ENCODE measurements at places on chromosomes 1 and 21.

GRCh38 chr21:46121286-46122221 lies 23.6 kb downstream of the COL6A2 start:
- no peak for DNase-seq

GRCh38 chr1:54950369-54951163 lies 29.9 kb upstream of the TMEM61 start:
- no peak for DNase-seq

- DNase-seq: no peak
Observed at GRCh38 chr1:53662951-53663350, 76.0 kb downstream of the GLIS1 start.

DNA sequence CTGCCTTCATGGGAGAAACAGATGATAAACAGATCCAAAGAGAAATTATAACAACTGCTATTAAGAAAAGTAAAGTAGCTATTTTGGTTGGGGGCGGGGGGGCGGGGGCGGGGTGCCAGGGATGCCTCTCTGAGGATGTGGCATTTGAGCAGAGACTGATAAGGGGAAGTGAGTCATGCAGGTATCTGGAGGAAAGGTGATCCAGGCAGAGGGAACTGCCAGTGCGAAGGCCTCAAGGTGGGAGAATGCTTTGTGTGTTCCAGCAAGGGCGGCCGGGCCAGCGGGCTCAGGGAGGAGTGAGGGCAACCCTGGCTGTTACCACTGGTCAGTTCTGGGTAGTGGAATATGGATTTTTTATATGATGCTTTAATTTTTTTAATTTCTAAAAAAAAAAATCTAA lies 7.0 kb upstream of the TNFRSF1B start:
- no peak for DNase-seq

GRCh38 chr1:78090472-78091133 lies 44.8 kb downstream of the GIPC2 start:
- DNase-seq: no peak

GRCh38 chr1:234554218-234554697 lies 55.7 kb downstream of the IRF2BP2 start:
- no peak for DNase-seq

DNA sequence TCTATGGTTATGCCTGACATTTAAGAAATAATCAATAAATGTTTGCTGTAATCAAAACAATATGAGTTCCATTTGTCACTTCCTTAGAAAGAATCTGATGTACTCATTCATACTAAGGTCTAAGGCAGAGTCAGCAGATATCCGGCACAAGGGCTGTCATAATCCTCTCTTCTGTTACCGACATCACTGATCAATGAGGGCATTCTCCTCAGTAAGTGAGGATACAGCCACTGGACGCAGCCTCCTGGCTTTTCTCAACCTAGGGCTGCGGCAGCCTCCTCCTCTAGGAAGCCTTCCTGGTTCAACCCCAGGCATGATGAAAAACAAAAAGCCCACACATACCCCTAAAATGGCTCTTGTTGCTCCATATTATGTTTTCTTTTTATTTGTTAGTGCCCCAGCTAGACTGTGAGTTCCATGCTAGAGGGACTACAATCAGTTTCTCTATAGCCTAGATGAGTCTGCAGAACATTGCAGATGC lies 40.7 kb upstream of the TENT5C start:
- no peak for DNase-seq

GRCh38 chr1:180528868-180529470 lies 26.6 kb upstream of the ACBD6 start:
- no peak for DNase-seq

DNA sequence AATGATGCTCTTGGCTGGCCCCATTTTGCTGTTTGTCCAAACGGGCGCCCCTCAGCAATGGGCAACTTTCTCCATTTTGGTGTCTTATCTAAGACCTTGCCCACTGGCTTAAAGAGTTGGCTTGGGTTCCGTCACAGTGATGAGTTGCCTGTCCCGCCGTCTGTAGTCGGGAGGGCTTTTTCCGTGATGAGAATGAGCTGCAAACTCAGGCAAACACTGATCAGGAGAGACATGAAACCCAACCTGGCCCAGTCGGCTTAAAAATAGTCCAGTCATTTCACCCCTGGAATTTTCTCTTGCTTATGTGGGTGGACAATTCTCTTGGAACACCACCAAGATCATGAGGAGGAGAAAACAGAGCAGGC lies 79.3 kb downstream of the ST6GALNAC3 start:
- no peak for DNase-seq

GRCh38 chr1:203349773-203350524 lies 973 bp downstream of the FMOD start:
- DNase-seq: no peak

- DNase-seq: no peak
Observed at GRCh38 chr1:230423261-230423660, 2.9 kb downstream of the PGBD5 start.

- no peak for DNase-seq
Observed at GRCh38 chr1:77966291-77966690, 12.6 kb downstream of the FUBP1 start.

GRCh38 chr1:60832367-60832766 lies 250.0 kb upstream of the NFIA start:
- DNase-seq: no peak

GRCh38 chr1:234281826-234282489 lies 91.3 kb upstream of the COA6 start:
- DNase-seq: no peak

DNA sequence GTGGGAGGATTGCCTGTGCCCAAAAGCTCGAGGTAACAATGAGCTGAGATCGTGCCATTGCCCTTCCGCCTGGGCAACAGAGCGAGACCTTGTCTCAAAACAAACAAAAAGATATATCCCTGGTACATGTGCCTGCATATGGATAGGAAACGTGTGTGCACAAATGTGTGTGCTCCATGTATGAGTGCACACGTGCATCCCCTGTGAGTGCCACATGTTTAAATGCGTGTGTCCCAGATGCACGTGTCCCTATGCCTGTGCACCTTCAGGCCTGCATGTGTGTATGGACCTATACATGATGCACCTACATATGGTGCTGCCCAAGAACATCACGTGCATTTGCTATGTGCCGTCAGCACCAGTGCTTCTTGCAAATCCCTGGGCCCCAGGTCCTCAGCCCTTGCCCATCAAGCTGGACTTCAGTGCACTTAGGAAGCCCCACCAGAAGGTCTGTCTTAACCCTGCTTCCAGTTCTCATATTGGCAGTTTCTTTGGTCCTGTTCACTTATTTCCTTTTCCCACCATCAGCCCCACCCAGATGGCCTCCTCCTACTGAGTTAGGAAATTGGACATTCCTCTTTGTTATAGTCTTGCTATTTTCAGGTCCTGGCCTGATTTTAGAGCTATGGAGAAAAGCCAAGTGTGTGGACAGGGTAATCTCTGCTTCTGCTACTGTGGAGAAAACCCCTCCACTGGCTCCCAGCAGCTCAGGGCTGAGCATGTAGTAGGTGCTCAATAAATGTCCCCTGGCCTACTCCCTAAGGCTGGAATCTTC lies 15.4 kb downstream of the TIE1 start:
- DNase-seq: no peak

DNA sequence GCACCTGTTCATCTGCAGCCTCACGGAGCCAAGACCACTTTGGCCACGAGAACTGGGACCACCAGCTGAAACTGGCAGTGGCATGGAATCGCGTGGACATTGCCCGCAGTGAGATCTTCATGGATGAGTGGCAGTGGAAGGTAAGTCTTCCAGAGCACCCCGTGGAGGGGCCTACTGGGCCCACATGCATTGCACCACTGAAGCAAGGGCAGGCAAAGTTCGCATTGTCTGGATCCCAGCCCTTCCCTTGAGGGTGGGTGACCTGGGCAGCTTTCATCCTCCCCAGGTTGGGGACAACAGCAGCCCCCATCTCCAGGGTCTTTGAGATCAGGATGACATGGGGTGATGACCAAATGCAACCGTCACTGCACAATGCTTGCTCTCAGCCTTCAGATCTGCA lies 37.5 kb downstream of the TRPM2 start:
- no peak for DNase-seq

- DNase-seq: no peak
Observed at GRCh38 chr1:63775418-63776127, 1.8 kb downstream of the ROR1 start.
